ENCODE measurements at places on chromosomes 16 and 17.

GRCh38 chr17:31491376-31492131, 100.1 kb downstream of the RAB11FIP4 start:
- no peak for DNase-seq

- no peak for DNase-seq
Observed at GRCh38 chr17:45883063-45883462, 11.3 kb upstream of the MAPT start.

DNA sequence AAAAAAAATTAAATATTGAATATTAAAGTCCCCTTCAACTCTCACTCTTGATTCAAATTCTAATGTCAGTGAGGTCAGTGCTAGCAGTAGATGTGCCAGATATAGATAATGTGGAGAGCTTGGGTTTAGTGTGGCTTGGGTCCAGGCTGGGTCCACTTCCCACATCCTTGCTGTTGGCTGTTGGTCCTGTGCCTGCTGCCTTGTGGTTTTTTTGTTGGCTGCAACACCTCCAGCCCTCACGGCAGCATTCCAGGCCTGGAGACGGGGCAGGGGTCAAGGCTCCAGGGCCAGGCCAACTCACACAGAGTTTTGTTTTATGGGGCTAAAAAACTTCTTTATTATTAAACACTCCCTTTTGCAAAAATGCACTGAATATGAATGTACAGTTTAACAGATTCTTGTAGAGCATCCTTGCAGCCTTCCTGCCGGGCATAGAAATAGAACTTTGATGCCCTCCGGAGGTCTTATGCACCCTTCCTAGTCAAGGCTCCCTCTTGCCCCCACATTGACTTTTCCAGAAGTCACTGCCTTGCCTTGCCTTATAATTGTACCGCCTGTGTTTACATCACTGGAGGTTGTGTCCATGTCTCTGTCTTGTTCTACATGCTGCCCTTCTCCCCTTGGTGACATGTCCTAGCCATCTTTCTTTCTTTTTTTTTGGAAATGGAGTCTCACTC, 25.5 kb upstream of the MYO15B start:
- no peak for DNase-seq

DNA sequence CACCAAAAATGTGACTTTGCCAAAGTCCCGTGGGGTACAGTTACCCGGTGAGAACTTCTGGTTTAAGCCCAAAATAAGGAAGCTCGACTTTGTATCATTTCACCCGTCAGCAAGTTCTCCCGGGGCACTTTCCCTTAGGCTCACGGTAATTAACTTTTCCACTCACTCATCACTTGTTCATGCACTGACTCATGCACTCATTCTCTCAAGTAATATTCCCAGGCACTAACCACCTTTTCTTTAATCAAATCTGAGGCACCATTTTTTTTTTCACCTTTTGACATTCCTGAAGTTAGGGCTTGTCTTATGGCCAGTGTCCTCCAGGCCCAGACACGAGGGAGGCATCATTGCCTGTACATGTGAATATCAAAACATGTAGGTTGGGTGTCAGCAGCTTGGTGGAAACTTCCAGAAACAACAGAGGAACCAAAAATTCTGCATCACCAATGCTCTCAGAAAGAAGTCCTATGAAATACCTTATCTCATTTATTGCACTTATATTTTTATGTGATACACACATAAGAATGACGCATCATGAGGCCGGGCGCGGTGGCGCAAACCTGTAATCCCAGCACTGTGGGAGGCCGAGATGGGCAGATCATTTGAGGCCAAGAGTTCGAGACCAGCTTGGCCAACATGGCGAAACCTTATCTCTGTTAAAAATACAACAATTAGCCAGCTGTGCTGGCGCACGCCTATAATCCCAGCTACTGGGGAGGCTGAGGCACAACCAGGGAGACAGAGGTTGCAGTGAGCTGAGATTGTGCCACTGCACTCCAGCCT, 36.1 kb upstream of the ATP2C2 start:
- DNase-seq, result no peak

DNA sequence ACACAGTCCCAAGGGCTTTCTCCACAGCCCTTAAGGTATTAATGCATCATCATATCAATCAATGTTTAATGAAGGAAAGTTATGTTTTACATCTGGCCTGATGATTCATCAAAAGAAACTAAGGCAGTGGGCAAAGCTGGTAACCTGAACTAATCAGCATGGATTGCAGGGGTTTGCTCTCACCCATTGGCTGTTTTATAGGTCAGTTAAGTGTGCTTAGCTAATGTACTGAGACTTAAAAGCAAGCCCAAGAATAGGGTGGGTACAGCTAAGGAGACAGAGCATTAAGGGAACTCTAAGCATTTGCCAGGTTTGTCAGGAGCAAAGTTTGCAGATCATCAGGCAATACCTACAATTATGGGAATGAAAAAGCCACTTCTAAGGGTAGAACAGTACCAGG, 1247.6 kb downstream of the CDH8 start:
- no peak for DNase-seq

Measured in stimulated activated CD8-positive, alpha-beta memory T cell treated with anti-CD3 and anti-CD28 coated beads, Interleukin-7, amount 100 ng/mL, for 24 hours (primary cell).